Activated CD8-positive, alpha-beta memory T cell treated with anti-CD3 and anti-CD28 coated beads for 48 hours (primary cell): ENCODE measurements at places on chromosomes 3 and 15.

GRCh38 chr3:120749843-120750242, 7.3 kb downstream of the GTF2E1 start:
- DNase-seq, result no peak

DNA sequence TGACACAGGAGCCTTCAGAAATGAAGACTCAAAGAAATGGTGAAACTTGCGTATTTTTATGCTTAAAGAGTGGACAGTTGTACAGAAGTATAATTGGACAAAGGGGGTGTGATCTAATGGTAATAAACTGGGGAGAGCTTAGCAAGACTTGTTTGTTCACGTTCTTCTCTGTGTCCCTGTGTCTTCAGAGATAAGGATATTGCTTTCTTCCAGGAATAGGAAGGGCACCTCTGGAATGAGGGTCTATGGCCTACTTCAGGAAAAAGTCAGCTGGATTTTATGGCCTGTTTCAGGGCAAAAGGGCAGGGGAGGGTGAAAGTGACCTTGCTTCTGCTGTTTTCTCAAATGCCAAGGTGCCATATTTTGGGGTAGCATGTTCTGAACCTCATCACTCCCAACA, 4.5 kb upstream of the TOPAZ1 start:
- DNase-seq, result no peak

GRCh38 chr15:67322481-67322880, 67.9 kb downstream of the IQCH start:
- DNase-seq, result no peak

DNA sequence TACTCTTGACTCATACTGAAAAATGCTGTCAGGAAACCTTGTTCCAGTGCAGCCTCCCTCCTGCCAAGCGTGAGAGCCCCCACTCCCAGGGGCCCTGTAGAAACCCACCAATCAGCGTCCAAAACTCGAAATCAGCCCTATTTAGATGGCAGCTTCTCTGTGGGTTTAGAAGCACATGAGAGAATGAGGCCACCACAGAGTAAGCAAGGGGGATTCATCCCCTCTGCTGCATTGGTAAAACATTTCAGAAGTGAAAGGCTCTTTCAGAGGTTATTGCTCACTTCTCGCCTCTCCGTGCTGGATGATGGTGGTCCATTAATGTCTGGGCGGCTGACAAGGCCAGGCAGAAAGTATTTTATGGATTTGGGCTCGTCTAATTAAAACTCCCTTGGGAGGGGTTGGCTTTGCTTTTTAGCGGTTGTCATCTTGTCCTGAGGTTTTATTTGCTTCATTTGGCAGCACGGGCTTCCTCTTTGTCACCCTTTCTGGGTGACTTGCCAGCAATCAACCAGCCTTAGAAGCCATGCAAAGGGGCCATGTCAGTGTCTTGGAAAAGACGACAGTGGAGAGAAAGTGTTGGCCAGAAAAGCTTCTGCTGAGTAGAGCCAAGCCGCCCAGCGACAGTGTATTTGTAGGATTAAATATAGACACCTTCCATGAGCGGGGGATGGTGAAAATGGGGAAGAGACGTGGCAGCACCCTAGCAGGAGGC, 145.5 kb downstream of the ATP10A start:
- no peak for DNase-seq

DNA sequence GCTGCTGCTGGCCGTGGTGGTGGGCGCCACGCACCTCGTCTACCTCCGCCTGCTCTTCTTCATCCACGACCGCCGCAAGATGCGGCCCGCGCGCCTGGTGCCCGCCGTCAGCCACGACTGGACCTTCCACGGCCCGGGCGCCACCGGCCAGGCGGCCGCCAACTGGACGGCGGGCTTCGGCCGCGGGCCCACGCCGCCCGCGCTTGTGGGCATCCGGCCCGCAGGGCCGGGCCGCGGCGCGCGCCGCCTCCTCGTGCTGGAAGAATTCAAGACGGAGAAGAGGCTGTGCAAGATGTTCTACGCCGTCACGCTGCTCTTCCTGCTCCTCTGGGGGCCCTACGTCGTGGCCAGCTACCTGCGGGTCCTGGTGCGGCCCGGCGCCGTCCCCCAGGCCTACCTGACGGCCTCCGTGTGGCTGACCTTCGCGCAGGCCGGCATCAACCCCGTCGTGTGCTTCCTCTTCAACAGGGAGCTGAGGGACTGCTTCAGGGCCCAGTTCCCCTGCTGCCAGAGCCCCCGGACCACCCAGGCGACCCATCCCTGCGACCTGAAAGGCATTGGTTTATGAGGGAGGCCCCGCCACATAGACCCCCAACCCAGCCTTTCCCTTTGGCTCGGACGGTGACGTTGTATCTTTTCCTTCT, 1.1 kb downstream of the GPR27 start:
- DNase-seq, result no peak

- DNase-seq, result no peak
Observed at GRCh38 chr3:7489417-7489816, 628.5 kb downstream of the GRM7 start.

GRCh38 chr3:143975554-143976152, 4.0 kb downstream of the DIPK2A start:
- DNase-seq, result no peak

DNA sequence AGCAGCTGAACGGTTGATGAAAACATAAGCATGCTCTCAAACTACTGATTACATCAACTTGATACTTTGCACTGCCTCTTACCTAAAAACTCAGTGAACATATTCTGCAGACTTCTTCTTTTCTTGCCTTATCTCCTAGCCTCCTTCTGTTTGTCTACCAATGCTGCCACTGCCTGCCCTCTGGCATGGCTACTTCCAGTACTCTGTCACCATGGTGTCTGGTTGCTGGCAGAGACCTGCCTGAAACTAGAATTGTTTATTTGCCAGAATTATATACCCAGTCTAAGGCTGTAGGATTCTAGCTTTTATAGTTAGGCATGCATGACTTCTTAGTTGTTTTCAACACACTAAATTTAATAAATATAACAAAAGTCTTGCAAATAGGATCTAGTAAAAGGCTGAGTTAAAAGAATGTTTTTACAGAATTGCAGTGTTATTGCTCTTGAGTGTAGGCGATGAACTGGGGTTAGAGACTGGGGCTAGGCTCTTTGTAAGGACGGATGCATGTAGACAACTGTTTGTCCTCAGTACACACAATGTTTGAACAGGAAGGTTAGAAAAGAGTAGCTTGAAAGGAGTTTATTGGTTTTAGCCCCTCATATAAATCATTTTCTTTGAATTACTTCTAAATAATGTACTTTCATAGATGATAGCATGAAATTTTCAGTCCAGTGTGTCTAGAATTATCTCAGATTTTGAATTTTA, 116.3 kb downstream of the KCNAB1 start:
- DNase-seq, result no peak

- DNase-seq, result no peak
Observed at GRCh38 chr3:1661839-1662238, 436.8 kb upstream of the CNTN4 start.

- no peak for DNase-seq
Observed at GRCh38 chr15:56683908-56684307, 49.4 kb downstream of the ZNF280D start.

DNA sequence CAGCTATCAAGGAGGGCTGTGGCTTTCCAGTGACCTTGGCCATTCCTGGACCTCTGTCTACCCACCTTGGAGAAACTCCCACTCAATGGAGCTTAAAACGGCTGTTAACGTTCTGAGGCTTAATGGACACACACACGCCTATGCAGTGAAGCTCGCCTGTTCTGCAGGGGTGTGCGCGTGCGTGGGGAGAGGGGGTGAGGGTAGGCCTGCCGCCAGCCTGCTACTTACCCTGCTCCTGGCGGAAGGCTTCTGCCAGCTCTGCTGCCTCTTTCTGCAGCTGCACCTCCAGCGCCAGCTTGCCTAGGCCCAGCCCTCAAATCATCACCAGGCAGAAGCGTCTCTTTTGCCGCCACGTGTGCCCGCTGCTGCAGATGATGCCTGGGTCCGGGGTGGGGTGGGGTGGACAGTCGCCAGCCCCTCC, 23.2 kb upstream of the PARL start:
- DNase-seq, result no peak

DNA sequence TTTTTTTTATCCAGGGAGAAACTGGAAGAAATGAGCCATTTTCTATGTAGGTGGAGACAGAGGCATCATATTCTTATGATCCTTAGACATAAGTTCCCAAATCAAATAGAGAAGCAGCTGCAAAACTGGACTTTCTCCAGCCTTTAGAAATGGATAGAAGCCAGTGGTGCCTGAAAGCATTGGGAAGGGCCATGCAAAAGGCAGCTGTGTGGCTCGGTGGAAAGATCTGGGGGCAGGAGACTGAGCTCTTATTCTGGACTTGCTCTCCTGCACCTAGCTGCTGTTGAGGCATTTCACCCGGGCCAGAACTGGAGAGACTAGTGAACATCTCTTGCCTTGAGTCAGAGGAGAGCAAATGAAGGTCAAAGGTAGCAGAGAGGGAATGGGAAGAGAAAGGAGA, 73.1 kb downstream of the TFG start:
- DNase-seq, result no peak

GRCh38 chr15:62454567-62455172, 289.6 kb upstream of the C2CD4B start:
- no peak for DNase-seq

DNA sequence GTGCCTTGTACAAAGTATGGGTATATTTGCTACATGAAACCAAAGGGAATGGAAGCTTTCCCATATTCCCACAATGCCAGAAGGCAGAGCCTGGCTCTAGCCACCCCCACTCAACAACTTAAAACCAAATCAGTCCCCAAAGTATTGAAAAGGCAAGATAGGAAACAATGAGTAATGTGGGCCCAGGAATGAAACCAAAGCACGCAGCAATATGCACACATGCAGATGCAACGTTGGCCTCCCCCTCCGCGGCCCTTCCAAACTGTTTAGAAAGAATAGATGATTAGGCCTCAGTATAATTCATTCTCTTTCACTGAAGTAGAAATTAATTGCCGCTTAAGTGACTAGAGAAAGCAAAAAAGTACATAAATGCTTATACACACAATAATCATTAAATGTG, 59.1 kb downstream of the THRB start:
- DNase-seq, result no peak

DNA sequence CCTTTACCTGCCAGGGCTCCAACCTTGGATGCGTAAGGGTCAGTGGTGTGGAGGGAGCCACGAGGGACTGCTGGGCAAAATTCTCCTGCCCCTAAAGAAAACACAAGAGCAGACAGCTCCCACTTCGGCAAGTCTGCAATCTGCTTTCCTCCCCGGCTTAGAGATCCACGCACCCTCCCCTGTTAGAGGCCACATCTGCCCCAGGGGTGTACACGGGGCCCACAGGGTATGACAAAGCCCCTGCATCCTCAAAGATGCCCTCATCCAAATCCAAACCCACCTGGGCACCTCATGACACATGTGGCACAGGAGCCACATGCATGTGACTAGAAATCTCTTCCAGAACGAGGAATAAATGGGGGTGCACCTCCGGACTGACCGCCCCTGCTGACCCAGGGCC, 25.5 kb downstream of the ZXDC start:
- no peak for DNase-seq

DNA sequence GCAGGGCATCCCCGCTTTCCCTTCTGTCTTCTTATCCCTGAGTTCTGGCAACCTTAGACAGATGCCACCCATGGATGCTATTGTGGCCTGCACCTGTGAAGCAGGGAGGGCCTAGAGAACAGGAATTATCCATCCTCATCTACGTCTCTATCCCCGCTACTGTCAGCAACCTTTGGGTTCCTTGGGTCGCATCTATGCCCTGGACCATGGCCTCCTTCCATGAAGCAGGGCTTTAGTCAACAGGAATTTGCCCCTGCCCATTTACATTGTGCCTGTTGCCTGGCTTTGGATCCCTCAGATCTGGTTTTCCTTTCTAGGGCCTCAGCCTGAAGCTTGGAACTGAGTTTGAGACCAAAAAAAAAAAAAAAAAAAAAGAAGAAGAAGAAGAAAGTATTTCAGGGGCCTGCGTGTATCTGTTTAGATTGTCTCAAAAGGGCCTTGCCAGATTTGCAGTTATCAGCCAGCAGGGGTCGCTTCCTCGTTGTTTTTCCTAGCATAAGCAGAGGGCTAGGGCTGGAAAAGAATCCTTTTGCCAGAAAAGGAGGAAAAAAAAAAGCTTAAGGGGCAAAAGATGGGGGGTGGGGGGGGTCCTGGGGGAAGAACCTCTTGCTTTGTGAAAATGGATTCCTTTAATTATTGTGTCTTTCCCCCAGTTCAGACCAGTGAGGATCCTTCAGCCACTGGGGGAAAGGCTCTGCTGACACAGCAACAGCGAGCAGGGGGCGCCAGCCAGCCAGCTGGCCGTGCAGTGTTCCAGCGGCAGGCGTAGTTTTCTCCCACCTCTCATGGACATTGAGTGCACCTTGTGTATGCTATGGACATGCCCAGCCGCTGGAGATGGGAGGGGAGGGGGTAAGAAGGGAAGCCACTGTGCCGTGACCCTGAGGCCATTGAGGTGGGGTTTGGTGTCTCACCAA, 65.7 kb upstream of the ALDH1L1 start:
- no peak for DNase-seq

DNA sequence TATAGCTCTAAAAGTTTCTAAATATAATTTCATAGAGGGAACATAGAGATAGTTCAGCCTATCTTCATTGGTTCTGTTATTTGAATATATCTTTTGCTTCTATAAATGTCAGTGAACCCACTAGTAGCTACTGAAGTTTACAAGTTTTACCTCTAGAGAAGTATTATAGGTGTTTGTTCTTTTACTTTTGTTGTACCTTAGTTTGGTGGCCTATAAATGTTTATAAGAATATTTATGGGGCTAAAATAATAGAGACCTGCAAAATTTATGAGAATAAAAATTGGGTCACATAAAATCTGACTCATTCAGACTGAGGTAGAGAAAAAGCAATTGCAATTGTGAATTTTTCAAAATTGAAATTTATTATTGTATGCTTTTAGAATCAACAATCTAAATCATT, 162.6 kb downstream of the SERPINI1 start:
- no peak for DNase-seq

DNA sequence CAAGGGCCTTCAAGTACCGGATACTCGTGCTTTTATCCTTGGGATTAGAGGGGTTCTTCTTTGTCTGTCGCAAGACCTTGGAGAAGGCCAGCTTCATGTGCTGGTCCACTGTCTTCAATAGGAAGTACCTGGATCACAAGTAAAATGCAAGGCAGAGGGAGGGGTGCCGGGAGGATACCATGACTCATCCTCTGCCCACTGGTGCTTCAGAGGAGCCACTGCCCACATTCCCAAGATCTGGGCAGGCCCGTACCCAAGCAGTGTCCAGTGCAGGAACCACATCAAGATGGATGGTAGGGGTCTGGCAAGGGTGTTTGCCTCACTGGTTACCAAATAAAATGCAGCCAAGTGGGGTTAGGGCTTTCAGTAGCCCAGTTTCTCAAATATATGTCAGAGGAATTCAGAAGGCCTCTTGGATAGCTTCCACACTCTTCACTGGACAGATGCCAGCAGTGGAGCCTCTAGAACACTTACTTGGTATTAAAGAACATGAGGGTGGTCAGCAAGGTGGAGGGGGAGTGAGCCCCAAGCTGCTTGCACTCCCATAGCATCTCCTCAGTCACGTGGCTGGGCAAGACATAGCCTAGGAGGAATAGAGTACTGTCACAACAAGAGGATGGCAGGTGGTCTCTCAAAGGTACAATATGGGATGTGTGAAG, 3.6 kb upstream of the IMPDH2 start:
- no peak for DNase-seq

DNA sequence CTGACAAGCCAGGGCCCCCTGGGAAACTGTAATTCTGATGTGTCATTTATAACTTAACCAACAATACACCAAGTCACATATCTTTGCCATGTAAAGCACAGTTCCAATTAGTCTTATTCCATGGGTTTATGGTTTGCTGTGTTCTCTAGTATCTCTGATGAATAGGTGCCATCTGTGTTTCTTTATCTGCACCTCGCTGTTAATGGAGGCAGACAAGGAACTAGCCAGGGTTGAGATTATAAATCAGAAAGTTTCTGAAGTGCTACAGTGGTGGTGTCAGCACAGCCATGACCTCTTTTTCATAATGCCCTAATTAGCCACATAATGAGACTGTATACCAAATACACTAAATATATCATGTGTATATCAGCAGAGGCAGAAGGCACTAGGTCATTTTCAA, 866.4 kb downstream of the PLOD2 start:
- DNase-seq, result no peak
